Smooth muscle cell of the coronary artery (primary cell): ENCODE measurements at places on chromosomes 16 and 17. TPM values are rescaled to one million over a fixed set of nuclear protein-coding genes. Genes with fewer than 3 reads are reported as not detected.

NPIPB13 gene
- 0.68 and 1.5 TPM in 2 replicates for total RNA-seq

SPDYE4 gene
- not detected in 2 replicates for total RNA-seq

KCNJ16 gene
- not detected in 2 replicates for total RNA-seq

ARSG gene
- 0.98 and 5.1 TPM in 2 replicates for total RNA-seq

FGF11 gene
- total RNA-seq = 2.6 and 5.4 TPM in 2 replicates
